ENCODE measurements at places on chromosomes 7 and 10.

DNA sequence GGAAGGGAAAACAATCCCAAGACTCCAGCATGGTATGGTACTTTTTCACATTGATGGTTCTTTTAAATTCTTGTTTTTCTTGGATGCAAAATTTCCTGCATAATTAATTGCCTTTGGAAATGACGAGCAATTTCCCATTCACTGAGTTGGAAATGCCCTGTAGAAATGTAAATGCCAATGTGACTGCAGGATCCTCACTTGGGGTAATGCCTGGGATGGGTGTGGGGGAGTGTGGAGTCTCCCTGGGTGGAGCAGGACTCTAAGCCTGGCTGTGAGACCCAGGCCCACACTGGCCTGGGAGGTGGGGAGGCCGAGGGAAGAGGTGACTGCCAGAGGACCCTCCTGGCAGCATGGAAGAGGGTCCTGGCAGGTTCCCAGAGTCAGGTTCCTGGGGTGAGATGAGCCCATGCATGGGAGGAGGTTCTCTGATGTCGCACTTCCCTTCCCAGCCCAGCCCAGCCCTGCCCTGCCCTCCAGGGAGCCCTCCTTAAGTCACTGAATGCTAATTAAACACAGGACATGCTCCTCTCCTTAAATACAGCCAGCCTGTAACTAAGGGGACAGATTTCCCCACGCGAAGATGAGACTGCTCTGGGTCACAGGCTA lies 157.9 kb downstream of the GFRA1 start:
- no peak for DNase-seq

DNA sequence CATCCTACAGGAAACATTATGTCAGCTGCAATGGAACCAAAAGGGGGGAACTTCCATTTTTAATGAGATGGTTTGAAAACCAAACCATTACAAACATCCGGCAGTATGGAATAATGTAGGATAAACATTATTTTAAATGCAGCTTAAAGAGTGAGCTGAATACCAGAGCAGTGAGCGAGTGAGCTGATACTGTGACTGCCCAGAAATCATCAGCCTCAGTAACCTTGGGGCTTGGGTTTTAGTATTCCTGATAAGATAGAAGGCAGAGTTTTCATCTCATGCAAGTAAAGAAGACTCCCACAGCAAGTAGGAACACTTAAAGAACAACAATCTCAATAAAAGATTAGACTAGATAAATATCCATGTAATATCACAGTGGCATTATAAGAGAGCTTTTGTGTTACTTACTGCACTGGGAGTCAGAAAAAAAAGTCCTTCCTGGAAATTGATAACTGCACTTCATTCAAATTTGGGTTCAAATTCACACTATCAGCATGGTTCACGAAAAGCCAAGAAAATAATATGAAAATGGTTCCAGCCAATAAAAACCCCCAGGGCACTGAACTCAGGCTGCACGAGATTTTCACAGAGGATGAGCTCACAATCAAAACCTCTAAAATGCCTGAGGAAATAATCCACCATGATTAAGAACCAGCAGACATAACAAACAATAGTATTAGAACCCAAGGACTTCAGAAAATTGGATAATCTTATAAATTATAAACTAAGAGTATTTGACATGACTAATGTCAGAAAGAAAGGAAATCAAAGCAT lies 115.7 kb downstream of the MTPAP start:
- DNase-seq: no peak

- no peak for DNase-seq
Observed at GRCh38 chr7:134739362-134739761, 40.1 kb upstream of the CALD1 start.

DNA sequence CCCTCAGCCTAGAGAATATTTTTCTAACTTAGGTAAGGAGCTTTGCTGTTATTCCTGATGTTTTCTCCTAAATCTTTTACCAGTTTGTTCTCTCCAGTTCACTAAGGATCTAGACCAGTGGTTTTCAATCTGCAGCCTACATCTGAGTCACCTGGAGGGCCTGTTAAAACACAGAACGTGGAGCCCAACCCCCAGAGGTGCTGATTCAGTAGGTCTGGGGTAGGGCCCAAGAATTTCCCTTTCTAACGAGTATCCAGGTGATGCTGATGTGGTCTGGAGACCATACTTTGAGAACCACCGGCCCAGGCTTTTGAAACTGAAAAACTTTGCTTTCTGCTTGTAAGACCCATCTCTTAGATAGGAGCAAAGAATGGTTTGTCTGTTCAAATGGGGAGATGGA lies 51.2 kb upstream of the KMT2E start:
- peak; percentile 47 for DNase-seq

DNA sequence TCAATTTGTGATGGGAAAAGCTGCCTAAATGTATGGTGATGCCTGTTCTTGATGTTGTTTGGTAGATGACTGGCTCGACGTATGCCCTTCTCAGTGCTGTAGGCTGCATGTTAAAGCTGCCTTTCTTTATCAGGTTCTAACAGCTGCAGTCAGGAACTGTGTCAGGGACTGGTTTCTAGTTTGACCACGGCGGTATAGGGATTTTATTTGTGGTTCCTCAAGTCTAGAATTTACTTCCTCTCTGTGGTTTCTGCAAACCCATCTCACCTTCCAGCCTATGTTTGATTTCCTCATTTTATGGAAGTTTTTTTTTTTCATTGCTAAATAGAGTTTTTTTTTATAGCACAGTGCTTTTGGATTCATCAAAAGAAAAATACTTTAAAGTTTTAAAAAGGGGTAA lies 26.5 kb downstream of the LMTK2 start:
- DNase-seq: peak; percentile 1

DNA sequence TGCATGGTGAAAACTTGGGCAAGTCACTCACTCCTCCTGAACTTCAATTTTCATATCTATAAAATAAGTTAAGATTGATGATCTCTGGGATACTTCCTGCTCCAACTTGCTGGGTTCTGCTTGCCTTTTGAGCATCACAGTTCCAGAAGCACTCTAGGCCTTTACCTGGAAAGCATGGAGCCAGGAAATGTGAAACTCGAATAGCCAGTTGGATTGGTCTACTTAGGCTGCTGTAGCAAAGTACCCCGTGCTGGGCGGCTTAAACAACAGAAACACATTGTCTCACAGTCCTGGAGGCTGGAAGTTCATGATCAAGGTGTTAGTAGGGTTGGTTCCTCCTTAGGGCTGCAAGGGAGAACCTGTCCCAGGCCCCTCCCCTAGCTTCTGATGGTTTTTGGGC lies 64.5 kb downstream of the NAMPT start:
- DNase-seq: no peak

GRCh38 chr7:33418251-33418701 lies 288.9 kb downstream of the BBS9 start:
- no peak for DNase-seq

DNA sequence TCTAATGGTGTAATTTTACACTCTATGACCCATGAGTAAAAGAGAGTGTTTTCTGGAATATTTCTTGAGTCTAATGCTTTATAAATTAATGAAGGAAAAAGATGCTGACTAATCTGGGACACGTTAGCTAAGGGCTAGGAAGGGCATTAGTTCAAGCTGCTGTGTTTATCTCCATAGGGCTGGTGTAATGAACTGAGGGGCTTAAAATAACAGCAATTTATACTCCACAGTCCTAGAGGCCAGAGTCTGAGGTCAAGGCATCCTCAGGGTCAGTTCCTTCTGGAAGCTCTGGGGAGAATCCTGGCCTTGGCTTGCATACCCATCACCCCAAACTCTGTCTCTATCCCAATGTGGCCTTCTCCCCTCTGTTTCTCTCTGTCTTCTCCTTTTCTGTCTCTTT lies 105.2 kb upstream of the PFKP start:
- DNase-seq: no peak

- DNase-seq: no peak
Observed at GRCh38 chr10:49096890-49097445, 18.4 kb downstream of the VSTM4 start.

- no peak for DNase-seq
Observed at GRCh38 chr10:124029559-124029958, 63.8 kb downstream of the CHST15 start.

DNA sequence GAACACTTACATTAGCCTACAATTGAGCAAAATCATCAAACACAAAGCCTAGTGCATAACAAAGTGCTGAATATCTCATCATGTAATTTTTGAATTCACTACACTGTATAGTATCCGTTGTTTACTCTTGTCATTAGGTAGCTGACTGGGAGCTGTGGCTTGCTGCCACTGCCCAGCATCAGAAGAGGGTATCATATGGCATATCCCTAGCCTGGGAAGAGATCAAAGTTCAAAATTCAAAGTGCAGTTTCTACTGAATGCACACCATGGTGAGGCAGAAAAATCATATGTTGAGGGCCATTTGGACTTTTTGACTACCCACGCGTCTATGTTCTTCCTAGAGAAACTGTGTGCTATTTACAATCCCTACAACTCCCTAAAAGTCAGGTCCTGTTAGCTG lies 7.5 kb upstream of the ZC3HAV1 start:
- DNase-seq: no peak

GRCh38 chr10:7553531-7553930 lies 113.2 kb downstream of the ITIH5 start:
- DNase-seq: no peak

DNA sequence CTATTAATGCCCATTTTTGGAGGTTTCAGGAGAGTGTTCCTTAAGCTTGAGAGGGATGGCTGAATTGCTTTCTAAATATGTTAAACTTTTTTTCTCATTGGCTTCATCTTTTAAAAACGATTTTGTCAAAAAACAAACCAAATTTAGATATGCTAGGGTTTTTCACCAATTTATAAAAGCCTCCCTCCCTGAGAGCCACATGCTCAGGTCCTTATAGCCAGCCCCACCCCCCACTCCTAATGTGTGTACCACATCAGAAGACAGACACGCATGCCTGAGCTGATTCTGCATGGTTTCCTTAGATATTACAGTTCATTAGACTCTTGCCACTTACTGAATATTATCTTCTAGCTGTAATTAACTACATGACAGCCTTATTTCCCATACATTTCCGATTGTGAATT lies 2.0 kb downstream of the CUL1 start:
- peak; percentile 70 for DNase-seq

GRCh38 chr10:114034923-114035645 lies 8.6 kb upstream of the ADRB1 start:
- DNase-seq: no peak

DNA sequence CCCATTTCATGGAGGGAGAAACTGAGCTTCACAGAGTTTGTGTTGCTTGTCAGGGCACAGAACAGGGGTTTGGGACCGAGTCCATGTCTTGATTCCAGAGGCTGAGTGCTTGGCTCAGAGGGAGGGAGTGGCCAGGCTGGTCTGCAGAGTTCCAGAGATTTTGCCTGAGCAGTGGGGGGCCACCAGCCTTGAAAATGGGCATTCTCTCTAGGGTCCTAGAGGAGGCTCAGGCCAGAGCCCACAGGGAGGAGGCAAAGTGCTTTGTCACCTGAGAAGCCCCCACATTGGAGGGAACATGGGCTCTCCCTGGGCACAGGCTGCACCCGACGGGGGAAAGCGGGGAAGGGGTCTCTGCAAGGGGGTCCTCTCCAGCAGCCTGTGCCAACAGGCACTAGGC lies 51.5 kb downstream of the DOCK1 start:
- no peak for DNase-seq

GRCh38 chr10:44030738-44031137 lies 354.2 kb downstream of the CXCL12 start:
- DNase-seq: no peak

DNA sequence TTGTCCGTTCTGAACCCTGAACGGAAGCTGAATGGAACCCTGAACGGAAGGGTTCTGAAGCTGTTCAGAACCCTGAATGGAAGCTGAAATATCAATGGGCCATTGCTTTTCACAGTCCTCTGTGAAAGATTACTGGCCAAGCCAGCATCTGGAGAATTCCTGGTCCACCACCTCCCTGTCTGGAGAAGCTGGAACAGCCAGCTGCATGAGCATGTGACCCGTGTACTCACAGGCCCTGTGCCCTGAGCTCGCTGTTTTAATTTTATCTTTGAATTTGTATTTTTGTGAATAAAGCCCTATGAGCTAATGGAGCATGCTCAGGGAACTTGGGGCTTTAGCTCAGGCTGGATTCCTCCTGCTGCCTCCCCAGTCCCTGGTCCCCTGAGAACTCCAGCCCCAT lies 37.2 kb downstream of the HTRA1 start:
- no peak for DNase-seq

- DNase-seq: no peak
Observed at GRCh38 chr10:67086327-67087134, 160.7 kb downstream of the LRRTM3 start.

DNA sequence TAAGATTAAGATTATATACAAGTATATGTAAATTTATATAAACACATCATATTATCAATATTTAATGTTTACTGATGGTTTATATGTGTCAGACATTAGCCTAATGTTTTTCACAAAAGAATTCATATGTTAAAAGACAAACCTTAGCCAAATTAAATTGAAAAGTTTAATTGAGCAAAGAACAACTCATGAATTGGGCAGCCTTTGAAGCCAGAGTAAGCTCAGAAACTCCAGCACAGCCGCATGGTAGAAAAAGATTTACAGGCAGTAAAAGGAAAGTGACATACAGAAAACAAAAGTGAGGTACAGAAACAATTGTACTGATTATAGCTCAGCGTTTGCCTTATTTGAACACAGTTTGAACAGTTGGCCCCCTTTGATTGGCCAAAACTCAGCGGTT lies 124.1 kb downstream of the TSPAN12 start:
- DNase-seq: no peak

- peak; percentile 23 for DNase-seq
Observed at GRCh38 chr10:103854686-103855391, 537 bp downstream of the SH3PXD2A start.

DNA sequence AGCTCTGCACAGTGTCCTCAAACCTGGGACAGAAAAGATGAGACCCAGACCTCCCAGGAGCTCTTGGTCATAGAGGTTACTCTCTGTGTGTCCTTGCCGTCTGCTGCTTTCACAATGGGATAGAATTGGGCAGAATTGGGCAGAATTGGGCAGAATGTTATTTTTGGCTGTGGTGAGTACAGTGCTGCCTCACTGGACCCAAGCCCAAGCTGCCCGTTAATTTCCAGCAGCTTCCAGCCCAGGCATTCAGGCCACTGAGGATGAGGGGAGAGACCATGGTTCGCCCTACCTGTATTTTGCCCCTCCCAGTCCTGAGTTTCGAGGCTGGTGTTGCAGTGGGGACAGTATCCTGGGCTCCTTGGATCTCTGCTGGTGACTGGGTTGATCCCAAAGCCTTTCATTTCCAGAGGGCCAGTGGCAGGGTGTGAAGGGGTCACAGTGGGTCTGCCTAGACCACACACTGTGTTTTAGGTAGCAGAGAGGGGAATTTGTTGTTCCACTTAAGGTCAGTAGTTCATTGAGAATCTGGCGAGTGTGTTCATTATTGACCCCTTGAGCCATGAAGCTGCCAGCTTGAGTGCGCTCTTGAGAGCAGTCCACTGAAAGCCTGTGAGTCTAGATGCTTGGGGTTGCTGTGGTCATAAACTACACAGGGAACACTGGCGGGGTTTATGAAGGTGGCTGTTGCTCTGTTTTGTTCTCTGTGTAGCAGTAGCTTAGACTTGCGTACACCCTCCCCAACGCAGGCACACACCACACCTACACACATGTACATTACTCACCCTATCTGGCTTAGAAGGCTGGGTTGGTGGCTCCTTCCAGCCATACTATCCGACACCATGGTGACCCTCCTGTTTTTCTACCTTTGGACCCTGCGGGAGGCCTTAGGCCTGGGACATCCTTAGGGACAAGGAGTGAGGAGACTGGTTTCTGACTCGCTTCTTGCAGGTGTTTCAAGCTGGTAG lies 23.5 kb downstream of the NACAD start:
- no peak for DNase-seq
